ENCODE measurements at places on chromosomes 4 and X.

DNA sequence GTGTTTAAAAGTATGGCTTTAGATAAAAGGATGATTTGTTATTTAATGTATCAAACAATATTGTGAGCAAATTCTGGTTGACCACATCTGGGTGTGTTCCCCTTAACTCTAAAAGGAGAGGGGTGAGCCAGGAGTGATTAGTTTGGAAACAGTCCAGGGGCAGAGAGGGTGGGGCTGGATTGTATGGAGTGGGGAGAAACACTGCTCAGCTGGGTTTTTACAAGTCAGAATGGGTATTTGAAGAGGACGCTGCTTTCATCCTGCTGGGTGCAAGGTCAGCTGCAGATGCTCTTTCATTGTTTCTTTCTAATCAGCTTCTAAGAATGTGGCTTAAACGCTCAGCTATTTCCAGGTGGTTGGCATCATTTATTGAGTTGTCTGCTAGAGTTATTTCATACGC lies 82.8 kb upstream of the LIMCH1 start:
- H3K36me3 ChIP-seq: no peaks in the 10 kb centered on the region
- no peak overlapping the region for H3K27ac ChIP-seq
- H3K27me3 ChIP-seq: no peaks in the 10 kb centered on the region
- DNase-seq: no peak

GRCh38 chr4:104870495-104871233 lies 276.0 kb upstream of the TET2 start:
- no peak overlapping the region for H3K4me3 ChIP-seq
- no peak for DNase-seq
- no peaks in the 10 kb centered on the region for H3K27me3 ChIP-seq
- H3K36me3 ChIP-seq: no peaks in the 10 kb centered on the region

DNA sequence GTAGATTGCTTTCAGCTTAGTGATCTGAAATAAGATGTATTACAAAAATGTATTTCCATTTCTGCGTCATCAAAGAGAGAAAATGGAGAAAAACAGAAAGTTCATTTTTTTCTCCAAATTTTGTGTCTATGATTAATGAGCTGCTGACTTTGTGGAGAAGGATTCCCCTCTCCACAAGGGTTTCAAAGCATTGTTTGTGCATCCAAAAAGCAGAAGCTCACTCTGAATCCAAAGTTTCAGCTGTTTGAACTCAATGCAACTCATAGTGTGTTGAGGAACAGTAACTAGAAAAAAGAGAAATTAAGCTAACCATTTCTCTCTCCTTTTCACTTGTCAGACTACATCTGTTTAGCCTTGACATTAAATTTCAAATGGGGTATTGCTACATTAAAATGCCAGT lies 62.9 kb upstream of the SLC7A11 start:
- DNase-seq: no peak
- H3K4me3 ChIP-seq: no peak overlapping the region
- no peaks in the 10 kb centered on the region for H3K36me3 ChIP-seq

- no peaks in the 10 kb centered on the region for H3K36me3 ChIP-seq
- H3K4me3 ChIP-seq: no peak overlapping the region
- H3K27ac ChIP-seq: no peak overlapping the region
- no peaks in the 10 kb centered on the region for H3K27me3 ChIP-seq
- DNase-seq: no peak
Measured at GRCh38 chr4:63036159-63036866, 1372.9 kb downstream of the TECRL start.

GRCh38 chrX:100829730-100830129 lies 9.5 kb downstream of the CSTF2 start:
- no peak overlapping the region for H3K4me3 ChIP-seq
- H3K27ac ChIP-seq: no peak overlapping the region
- peak; percentile 27 for DNase-seq
- no peaks in the 10 kb centered on the region for H3K4me1 ChIP-seq

DNA sequence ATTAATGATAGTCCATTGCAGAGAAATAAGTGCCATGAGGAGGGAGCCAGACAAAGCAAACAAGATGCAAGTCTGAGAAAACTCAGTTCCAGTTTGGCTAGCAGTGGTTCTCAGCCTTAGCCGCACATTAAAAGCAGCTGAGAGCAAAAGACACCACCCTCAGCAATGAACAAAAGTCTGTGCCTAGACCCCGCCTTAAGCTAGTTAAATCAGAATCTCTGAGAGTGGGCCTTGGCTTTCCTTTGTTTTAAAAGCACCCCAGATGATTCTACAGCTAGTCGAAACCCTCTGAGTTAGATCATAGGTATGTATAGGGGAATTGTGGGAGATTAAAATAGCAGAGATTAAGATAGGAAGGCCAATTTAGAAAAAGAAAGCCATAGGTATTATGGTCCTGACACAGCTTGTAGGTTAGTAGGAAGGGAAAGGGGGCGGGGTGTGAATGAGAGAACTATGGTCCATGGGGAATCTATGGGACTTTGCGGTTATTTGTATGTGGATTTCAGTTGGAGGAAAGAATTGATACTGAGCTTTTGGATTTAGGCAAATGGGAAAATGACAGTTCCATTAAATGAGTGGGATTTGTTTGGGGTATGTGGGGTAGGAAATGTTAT lies 12.0 kb downstream of the SPRY1 start:
- H3K4me3 ChIP-seq: no peak overlapping the region
- H3K27ac ChIP-seq: no peak overlapping the region
- no peak for DNase-seq
- H3K4me1 ChIP-seq: peaks cover 24% of the 10 kb centered on the region
- H3K27me3 ChIP-seq: no peaks in the 10 kb centered on the region

- H3K36me3 ChIP-seq: no peaks in the 10 kb centered on the region
- no peaks in the 10 kb centered on the region for H3K4me1 ChIP-seq
- H3K27ac ChIP-seq: no peak overlapping the region
- no peaks in the 10 kb centered on the region for H3K27me3 ChIP-seq
- no peak overlapping the region for H3K4me3 ChIP-seq
Measured at GRCh38 chr4:149095001-149095400, 652.8 kb upstream of the NR3C2 start.

DNA sequence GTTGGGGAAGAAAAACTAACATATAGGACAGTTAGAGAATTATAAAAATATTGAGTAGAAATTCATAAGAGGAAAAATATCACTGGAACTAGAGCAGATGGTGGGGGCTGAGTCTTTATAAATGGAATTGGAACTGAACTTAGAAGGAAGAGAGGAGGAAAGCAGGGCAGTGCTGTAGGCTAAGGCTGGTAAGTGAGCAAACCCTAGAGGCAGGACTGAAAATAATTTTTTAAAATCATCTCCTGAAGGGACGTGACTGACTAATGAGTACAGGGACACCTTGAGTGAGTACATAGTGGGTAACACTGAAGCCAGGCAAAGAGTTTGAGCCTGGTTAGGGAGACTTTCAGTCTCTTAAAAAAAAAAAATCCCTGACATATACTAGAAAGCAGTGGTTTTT lies 63.3 kb downstream of the GALNT7 start:
- no peak overlapping the region for H3K27ac ChIP-seq
- no peaks in the 10 kb centered on the region for H3K27me3 ChIP-seq
- no peaks in the 10 kb centered on the region for H3K4me1 ChIP-seq
- no peak overlapping the region for H3K4me3 ChIP-seq

DNA sequence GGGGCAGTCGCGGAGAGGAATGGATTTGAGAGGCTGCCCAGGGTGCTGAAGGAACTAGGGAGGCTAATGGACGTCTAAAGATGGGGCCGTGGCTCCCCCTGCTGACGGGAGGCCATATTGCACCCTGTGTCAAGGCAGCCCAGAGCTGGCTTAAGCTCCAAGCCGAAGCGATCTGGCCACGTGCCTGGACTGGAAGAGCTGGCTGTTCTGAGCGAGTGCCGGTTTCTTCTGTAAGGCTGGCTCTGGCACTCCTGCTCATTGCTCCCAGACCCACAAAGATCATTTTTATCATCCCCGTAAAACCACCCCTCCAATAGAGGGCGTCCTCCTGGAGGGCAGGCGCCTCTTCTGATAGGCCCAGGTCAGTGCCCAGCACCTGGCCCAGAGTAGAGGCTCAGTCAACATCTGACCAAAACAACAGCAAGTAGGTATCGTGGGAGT lies 5.6 kb downstream of the PNCK start:
- H3K36me3 ChIP-seq: no peaks in the 10 kb centered on the region
- H3K4me1 ChIP-seq: no peaks in the 10 kb centered on the region
- H3K27ac ChIP-seq: no peak overlapping the region
- DNase-seq: peak; percentile 72

DNA sequence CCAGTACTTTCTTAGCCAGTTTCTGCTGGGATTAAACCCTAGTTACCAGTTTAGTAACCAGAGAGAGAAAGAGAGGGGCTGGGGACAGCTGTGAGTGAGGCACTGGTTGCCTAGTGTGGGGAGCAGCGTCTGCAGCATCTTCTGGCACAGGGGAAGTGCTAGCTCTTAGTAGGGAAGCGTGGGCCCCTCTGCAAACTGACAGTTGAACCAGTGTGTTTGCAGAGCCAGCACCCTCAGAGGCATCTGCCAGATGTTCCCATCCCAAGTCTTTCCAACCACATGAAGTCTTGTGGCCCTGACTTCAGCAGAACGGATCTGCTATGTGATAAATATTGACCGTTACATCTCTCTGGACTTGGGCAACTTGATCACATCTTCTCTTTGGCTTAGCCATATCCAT lies 15.0 kb downstream of the RBMX2 start:
- H3K27me3 ChIP-seq: no peaks in the 10 kb centered on the region
- no peak overlapping the region for H3K27ac ChIP-seq
- H3K4me3 ChIP-seq: no peak overlapping the region
- H3K36me3 ChIP-seq: no peaks in the 10 kb centered on the region
- H3K4me1 ChIP-seq: no peaks in the 10 kb centered on the region
- no peak for DNase-seq

DNA sequence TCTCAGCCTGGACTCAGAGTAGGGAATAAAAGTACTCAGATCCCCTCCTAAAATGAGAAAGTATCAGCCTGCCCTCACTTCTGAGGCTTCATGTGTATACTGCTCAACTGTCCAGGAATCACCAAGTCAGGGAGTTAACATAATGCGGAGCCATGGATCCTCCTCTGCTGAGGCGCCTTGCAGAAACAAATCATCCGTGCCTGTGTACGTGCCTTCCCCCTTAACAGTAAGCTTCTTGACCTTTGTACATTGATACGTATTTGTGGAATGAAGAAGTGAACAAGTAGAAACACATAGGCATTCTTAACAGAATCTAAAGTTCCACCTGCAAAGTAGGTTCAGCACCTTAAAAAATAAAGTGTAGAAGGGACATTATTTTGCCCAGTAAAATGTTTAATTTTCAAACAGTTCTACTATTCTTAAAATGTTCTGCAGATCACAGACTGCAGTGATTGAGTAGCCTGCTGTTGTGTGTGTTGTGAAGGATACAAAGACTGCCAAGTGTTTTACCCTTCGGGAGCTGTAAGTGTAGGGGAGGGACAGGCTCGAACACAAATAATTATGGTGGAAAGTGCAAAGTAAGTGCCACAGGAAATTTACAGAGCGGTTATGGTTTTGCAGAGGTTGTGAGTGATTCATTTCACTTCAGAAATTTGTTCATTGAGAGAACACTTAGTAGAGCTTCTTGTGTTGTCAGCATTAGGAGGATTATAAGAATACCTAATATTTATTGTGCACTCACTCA lies 61.9 kb downstream of the ARHGAP10 start:
- H3K36me3 ChIP-seq: no peaks in the 10 kb centered on the region
- peaks cover 29% of the 10 kb centered on the region for H3K4me1 ChIP-seq
- no peak for DNase-seq
- H3K27me3 ChIP-seq: no peaks in the 10 kb centered on the region
- H3K4me3 ChIP-seq: no peak overlapping the region
- no peak overlapping the region for H3K27ac ChIP-seq

GRCh38 chrX:13212191-13212651 lies 107.6 kb downstream of the ATXN3L start:
- no peak overlapping the region for H3K27ac ChIP-seq
- H3K36me3 ChIP-seq: no peaks in the 10 kb centered on the region
- H3K4me1 ChIP-seq: peaks cover 18% of the 10 kb centered on the region
- H3K27me3 ChIP-seq: no peaks in the 10 kb centered on the region

GRCh38 chr4:19492606-19493005 lies 759.1 kb upstream of the SLIT2 start:
- no peaks in the 10 kb centered on the region for H3K27me3 ChIP-seq
- no peaks in the 10 kb centered on the region for H3K36me3 ChIP-seq
- 0 out of 2 replicates have a peak, but pooled peaks cover 9% of the 10 kb centered on the region for H3K4me1 ChIP-seq
- H3K27ac ChIP-seq: no peak overlapping the region
- H3K4me3 ChIP-seq: no peak overlapping the region

DNA sequence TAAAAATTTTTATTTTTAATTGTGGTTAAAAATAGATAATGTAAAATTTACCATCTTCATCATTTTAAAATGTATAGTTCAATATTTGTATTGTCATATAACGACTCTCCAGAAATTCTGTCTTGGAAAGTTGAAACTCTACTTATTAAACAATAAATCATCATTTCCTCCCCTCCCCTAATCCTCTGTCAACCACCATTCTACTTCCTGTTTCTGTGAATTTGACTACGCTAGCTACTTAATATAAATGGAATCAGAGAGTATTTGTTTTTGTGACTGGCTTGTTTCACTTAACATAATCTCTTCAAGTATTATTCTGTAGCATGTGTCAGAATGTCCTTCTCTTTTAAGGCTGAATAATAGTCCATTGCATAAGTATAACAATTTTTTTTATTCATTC lies 729.0 kb upstream of the AADAT start:
- H3K27ac ChIP-seq: no peak overlapping the region
- no peak overlapping the region for H3K4me3 ChIP-seq
- no peak for DNase-seq
- no peaks in the 10 kb centered on the region for H3K27me3 ChIP-seq
- no peaks in the 10 kb centered on the region for H3K36me3 ChIP-seq

Measured in GM23248 (cell line).